Muscle of leg (tissue), 16 donors: ENCODE measurements at places on chromosomes 7 and 10. TPM values are rescaled to one million over a fixed set of nuclear protein-coding genes. Genes with fewer than 3 reads are reported as not detected.
A peak's percentile ranks its signal among the peaks of the same experiment; 100 is the strongest.

GRCh38 chr7:36871863-36872262 lies 147.6 kb upstream of the AOAH start:
- no peak for DNase-seq

DNA sequence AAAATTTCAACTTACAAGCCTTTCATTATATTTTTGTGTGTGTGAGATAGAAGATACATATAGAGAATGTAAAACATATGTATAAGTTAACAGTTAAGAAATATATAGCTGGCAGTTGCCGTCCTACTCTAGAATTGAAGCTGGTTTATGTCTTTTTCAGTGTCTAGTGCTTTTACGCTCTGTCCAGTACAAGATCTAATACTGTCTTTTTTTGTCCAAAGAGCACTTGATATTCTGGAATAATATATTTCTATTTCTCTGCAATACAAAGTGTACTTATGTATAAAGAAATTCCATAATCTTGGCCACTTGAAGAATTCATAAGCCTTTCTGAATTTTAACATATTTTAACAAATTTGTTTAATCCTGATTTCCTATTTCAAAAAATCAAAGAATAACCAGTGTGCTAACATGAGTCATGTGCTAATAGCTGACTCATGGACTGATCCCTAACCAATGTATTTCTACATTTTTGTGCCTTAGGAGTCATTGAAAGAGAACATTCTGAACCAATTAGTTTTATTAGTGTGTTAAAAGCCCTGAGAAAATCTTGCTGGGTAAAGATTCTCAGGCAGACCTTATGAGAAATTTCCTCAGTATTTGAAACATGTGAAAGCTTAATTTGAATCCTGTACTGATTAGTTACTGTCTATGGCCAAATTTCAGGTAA lies 73.2 kb upstream of the CCAR1 start:
- no peak for DNase-seq

- DNase-seq: no peak
Observed at GRCh38 chr10:43048301-43049051, 28.4 kb upstream of the RET start.

DNA sequence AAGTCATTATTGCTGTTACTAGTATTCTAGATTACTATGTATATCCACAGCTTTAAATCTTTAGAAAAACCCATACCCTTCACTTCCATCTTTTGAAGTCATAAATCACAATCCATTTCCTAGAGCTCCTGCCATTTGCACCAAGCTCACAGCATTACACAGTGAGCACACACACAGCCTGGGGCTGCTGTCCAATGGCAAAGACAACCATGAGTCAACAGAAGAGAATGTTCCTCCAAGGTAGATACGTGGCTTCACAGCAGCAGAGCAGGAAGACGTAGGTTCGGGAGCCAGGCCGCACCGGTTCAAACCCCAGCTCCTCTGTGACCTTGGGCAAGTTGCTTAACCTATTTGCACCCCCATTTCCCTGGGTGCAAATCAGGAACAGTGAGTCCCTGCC lies 234.6 kb downstream of the DIP2C start:
- DNase-seq: peak; percentile 65

The SH2D4B gene
- polyA plus RNA-seq: not detected

- no peak for DNase-seq
Observed at GRCh38 chr7:122987463-122987862, 8.0 kb downstream of the TAS2R16 start.
